ENCODE measurements at places on chromosomes 1 and 21.

GRCh38 chr1:3919706-3920105 lies 19.6 kb upstream of the C1orf174 start:
- no peak for DNase-seq

- no peak for DNase-seq
Observed at GRCh38 chr1:6666696-6667095, 34.9 kb downstream of the DNAJC11 start.

DNA sequence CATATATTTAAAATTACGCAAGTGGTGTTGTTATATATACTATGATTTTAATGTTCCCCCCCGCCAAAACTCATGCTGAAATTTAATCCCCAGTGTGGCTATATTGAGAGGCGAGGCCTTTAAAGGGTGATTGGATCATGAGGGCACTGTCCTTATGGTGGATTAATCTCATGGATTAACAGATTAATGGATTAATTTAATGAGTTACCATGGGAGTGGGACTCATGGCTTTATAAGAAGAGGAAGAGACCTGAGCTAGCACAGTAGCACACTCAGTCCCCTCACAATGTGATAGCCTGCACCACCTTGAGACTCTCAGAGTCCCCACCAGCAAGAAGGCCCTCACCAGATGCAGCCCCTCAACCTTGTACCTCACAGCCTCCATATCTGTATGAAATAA lies 34.8 kb downstream of the C1orf198 start:
- DNase-seq = no peak

- DNase-seq = no peak
Observed at GRCh38 chr1:6795661-6796060, 10.4 kb downstream of the CAMTA1 start.

- DNase-seq = peak; percentile 55
Observed at GRCh38 chr1:64242895-64243756, 39.7 kb downstream of the UBE2U start.

DNA sequence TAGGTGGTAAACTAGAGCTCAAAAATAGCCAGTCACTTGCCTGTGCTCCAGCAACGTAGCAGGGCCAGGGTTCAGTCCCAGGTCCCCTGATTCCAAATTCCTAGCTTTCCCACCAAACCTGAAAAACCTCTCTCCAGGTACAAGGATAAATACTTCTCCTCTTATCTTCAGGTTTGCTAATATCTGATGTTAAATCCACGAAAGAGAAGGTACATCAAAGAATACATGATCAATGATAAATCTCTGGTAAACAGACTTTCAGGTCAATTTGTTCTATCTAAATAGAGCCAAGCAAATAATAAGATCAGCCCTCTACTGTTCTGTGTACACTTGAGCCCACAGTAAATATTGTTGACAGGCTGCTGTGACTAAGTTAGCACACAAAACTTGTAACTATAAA lies 52.1 kb upstream of the AKT3 start:
- no peak for DNase-seq

- no peak for DNase-seq
Observed at GRCh38 chr1:24996983-24997893, 67.2 kb upstream of the RUNX3 start.

GRCh38 chr1:179077396-179077795 lies 4.5 kb upstream of the TOR3A start:
- no peak for DNase-seq

Data from SHP77 (cell line).